ENCODE measurements at places on chromosomes 13 and 19.

GRCh38 chr19:49875857-49876421, 1.2 kb downstream of the AKT1S1 start:
- DNase-seq, result no peak

- DNase-seq, result no peak
Measured at GRCh38 chr13:30037766-30038165, 187.3 kb upstream of the UBL3 start.

DNA sequence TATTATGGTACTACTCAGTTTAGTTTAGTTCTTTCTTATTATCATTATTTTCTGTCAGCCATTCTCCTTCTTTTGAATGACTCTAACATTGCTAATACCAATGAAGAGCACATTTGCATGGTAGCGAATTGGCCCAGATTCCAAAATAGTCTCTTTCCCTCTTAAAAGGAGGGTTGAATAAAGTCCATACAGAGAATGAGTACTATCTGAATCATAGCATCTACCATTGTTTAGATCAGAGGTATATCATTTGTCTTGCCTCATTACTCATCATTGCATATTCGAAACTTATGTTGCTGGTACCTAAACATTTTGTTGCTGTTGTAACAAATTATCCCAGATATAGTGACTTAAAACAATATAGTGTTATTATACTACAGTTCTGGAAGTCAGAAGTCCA, 1235.3 kb upstream of the ATXN8OS start:
- DNase-seq, result no peak

- no peak for DNase-seq
Measured at GRCh38 chr13:112060282-112060830, 6.6 kb upstream of the SOX1 start.

DNA sequence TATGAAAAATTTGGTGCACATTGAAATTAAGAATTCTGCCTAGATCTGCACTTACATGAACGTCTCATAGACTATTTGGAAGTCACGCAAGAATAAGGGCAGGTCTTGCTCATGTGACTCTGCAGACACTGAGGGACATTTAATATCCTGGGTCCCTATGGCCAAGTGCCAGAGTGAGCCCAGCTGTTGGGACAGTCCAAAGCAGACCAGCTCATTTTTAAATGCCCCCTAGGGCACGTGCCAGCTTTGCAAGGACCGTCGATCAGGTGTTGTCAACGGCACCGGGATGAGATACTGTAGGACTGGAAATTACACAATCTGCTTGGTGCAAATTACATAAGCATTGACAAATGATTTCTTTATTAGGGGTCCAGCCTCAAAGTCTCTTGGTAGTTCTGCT, 293.6 kb downstream of the TEX29 start:
- no peak for DNase-seq

All from NCI-H1436 treated with DMSO at 0.1 percent for 48 hours (cell line).